ENCODE measurements at places on chromosomes 4 and X.

DNA sequence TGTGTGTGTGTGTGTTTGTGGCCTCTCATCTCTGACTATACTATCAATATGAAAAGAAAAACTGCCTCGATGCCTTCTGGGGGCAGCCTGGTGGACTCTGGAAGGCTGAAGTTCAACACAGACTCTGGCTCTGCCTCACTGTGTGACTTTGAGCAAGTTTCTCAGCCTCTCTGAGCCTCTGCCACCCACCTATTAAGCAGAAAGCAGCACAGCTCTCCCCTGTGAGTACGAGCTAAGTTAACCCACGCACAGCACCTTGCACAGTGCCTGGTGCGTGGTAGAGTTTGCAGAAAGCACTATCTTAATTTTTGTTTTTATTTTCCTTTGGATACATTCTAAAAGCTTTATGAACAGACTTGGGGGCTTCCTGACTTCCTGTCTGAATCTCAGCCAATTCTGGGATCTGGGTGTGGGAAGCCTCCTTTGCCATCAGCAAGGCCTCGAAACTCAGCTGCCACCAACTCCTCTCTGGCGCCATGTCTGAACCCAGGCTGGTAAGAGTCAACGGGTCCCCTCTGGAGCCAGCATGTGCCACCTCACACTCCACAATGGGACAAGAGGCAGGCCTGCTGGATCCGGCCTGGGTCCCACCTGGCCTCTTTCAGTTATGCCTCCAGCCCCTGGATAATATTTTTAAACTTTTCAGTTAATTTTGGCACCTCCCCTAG is 57.3 kb downstream of the JAKMIP1 start:
- no peak for DNase-seq

GRCh38 chrX:148309413-148309812 is 191.0 kb upstream of the AFF2 start:
- no peak for DNase-seq

DNA sequence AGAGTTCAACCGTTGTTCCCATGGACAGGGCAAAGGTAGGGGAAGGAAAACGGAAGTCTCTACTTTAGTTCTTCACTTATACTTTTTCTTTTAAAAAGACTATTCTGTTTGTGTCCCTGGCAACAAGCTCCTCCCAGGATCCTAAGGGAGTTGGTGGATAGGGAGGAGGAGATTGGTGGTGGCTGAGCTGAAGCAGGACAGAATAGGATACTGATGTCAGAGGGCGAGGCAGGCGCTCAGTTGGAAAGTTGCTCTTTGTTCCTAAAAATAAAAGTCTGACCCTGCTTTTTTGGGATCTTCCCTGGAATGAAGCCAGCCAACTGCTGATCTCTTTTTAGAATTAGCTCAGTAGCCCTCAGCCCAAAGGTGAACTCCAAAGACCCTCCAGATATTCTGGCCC is 104.7 kb downstream of the MGST2 start:
- DNase-seq = no peak

GRCh38 chr4:76148142-76148865 is at the start of gene NUP54:
NUP54 (minus strand) TSS chr4:76148397; CDS start chr4:76148374, 23 bp downstream.
- DNase-seq = peak; percentile 84

DNA sequence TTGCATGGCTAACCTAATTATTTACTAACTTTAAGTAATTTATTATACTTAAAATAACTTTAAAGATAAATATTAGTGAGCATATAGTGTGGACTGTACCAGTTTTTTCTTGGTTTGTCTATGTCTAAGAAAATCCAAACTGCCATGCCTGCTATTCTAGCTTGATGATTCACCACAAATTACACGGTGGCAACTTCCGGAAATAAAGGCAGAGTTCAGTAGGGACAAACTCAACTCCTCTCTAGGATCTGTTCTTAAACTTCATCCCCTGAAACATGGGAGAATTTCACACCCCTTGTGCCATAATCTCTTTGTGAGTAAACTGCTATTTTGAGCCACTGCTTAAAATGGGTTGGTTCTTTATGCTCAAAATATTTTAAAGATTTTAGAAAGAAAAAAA is 213.6 kb upstream of the NRK start:
- DNase-seq = no peak

All from gastrocnemius medialis (tissue), 4 donors.